Stimulated activated CD4-positive, alpha-beta T cell treated with anti-CD3 and anti-CD28 coated beads, Interleukin-1b, Interleukin-23, amount 100 ng/mL, for 48 hours (primary cell): ENCODE measurements at places on chromosomes 13 and 19.

GRCh38 chr19:20349206-20349605, 182.2 kb downstream of the ZNF486 start:
- no peak for DNase-seq

GRCh38 chr13:69468624-69469023, 639.0 kb upstream of the ATXN8OS start:
- DNase-seq = no peak

- DNase-seq = no peak
Observed at GRCh38 chr19:35146746-35147459, 3.8 kb downstream of the FXYD7 start.

DNA sequence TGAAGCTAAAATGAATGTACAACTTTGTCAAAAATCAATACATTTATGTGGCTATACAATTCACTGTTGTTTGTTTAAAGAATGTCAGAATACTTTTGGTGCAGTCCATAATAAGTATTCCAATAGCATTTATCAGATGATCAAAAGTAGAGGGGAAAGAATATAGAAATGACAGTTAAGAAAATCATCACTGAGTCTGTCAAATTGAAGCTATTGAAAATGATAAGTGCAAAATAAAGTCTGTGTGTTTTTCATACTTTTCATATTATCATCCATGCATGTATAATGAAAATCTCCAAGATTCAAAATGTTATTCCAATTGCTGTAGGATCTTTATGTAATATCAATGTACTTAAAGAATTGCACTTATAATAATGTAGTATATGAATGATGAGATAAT, 93.3 kb upstream of the ATXN8OS start:
- no peak for DNase-seq

DNA sequence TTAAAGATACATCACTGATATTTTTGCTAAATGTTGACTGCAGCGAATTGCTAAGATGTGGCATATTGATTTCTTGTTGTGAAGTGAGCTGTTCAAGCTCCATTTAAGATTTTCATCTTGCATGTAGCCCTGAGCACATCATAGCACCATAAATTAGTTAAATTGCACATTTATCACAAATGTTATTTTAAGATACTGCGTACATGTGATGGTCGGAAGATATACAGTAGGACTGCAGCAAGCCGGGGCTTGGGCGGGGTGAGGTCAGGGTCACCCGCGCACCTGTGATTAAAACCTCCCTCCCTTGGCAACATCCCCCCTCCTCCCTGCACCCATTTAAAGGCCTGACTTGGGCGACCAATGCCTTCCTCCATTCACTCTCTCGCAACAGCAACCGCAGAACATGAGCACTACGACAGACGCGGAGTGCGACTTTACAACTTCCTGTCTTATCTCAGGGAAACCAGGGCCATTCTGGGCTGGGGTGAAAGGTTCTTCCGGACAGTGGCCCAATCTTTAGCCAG, 76.6 kb downstream of the TSHZ3 start:
- no peak for DNase-seq

DNA sequence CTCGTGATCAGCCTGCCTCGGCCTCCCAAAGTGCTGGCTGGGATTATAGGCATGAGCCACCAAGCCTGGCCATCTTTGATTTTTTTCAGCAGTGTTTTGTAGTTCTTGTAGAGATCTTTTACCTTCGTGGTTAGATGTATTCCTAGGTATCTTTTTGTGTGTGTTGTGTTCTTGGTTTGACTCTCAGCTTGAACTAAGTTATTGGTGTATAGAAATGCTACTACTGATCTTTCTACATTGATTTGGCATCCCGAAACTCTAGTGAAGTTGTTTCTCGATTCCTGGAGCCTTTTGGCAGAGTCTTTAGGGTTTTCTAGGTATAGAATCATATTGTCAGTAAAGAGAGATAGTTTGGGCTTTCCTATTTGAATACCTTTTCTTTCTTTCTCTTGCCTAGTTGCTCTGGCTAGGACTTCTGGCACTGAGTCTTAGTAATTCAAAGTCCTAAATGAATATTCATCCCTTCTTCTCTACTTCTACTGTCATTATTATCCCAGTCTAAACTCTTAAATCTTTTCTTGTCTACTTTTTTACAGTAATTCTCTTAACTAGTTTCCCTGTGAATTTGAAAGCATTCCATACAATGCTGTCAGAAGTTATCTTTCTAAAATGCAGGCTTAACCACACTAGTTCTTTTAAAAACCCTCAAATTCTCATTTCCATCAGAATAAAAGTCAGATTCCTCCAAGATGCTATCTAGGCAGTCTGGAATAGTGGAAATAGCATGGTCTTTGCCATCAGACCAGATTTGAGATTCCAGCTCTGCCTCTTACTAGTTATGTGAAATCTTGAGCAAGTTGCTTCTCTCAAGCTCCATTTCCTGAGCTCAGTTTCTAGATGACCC, 7.0 kb downstream of the GPR18 start:
- DNase-seq = no peak

DNA sequence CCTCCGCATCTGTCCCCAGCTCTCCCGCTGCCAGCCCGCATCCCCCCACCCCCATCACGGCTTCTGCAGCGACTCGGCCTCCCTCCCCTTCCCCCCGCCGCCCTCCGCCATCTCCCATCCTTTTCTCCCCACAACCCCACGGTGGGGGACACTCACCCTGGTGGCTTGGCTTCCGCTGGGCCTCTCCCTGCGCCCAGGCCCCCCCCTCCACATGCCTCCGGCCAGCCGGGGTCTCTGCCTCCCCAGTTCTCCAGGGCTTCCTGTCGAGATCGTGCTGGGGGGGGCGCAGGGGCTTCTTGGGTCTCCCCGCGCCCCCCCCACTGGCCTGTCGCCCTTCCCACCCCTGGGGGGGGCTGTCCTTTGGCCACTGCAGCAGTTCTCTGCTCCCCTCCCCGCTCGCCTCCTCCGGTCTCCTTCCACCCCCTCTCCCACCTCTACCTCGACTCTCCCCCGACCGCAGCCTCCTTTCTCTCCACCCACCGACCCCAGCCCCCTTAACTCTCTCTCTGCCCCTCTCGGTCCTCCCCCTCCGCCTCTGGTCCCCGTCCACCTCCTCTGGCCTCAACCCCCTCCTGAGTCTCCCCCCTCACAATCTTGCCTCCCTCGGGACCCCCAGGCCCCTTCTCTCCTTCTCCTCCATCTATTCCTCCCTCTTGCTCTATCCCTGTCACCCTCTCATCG, 17.1 kb downstream of the LRRC4B start:
- DNase-seq = no peak

DNA sequence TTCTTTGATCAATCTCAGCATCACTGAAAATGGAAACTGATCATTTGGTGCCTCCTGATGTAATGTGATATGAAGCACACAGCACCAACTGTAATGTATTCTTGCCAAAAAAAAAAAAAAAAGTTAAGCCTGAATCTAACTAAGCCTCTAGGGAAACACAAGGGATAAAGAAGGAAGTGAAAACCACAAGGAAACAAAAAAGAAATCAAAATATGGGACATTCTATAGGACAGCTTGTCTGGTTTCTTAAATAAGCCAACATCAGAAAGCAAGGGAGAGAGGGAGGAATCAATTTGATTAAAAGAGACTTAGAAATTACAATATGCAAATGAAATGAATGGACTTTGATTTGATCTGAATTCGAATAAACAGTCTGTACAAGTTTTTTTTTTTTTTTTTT, 20.6 kb upstream of the METTL21C start:
- DNase-seq = no peak

- no peak for DNase-seq
Observed at GRCh38 chr19:14476673-14477401, 1.7 kb upstream of the PTGER1 start.

DNA sequence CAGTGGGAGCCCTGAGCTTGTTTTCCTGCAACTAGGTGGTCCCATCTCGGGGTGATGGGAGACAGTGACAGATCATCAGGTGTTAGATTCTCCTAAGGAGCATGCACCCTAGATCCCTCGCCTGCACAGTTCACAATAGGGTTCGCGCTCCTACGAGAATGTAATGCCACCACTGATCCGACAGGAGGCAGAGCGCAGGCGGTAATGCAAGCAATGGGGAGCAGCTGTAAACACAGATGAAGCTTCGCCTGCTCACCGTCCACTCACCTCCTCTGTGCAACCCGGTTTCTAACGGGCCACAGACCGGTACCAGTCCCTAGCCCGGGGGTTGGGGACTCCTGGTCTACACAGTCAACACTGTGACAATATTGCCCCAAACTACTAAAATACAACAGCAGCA, 38.8 kb downstream of the CARD8 start:
- no peak for DNase-seq

GRCh38 chr19:39160889-39161672, 35.5 kb downstream of the PAK4 start:
- DNase-seq = no peak

GRCh38 chr13:92609376-92609775, 617.2 kb upstream of the GPC6 start:
- DNase-seq = no peak

- DNase-seq = no peak
Observed at GRCh38 chr19:38079926-38080380, 144.1 kb downstream of the DPF1 start.

- no peak for DNase-seq
Observed at GRCh38 chr13:23504180-23504579, 66.0 kb upstream of the TNFRSF19 start.

DNA sequence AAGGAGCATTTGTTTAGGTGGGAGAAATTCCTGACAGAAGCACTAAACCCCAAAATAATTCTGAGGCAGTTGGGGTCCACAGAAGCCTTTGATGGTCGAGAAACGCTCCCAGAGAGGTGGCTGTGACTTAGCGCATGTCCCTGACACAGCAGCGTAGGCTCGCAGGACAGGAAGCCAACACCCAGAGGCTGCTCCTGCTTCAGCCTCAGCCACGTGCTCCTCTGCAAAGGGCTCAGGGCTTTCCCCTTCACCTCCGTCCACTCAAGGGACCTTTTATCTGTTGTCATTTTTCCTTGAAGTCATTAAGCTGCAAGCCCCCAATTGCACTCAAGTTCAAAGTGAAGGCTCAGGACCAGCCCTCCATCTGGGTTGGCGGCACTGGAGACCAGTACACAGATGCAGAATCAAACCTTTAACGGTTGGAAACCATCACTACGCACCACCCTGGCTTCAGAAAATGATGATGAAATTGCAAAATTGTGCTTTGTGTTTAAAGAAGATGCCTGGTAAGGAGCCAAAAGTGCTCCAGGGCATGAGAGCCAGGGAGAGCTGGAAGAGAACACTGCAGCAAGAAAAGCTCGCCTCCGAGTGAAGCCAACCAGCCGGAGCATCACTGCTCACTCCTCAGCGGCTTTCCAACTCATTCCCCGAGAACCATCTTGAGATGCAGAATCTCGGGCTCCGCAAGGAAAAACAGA, 219.6 kb downstream of the RAP2A start:
- DNase-seq = no peak

- DNase-seq = no peak
Observed at GRCh38 chr13:87322386-87322785, 348.8 kb upstream of the SLITRK5 start.

DNA sequence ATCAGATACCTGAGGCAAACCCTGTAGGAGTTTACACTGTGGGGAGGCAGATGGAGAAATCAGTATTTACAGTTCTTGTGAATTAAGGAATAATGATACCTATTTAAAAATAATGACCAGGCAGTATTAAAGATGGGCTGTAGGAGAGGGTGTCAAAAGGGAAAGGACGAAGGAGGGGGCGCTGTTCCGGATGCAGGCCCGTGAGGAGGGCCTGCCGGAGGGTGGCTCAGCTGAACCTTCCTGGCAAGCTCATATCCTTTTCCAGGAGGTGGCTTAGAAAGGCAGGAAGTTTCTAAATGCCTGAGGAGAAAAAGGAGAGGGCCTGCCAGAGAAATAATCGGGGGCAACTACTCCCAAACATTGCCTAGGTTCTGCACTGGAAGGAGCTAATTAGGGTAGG, 46.6 kb downstream of the MBNL2 start:
- DNase-seq = no peak

DNA sequence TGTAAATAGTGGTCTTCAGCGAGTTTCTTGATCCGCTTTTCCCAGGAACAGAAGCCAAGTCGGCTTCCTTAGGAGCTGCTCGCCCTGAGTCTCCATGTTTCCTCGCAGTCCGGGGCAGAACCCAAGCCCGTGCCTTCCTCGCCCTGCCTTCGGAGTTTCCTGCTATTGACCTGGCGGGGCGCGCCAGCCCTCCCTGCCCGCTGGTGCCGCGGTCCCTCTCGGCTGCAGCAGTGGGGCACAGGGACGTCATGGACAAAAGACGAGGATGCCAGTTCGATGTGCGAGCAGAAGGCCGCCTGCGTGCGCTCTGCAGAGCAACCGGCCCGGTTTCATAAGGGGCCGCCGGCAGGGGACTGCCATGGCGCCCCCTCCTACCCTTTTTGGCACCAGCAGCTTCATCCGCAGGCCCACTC, 156.6 kb downstream of the TM9SF2 start:
- DNase-seq = peak; percentile 26

DNA sequence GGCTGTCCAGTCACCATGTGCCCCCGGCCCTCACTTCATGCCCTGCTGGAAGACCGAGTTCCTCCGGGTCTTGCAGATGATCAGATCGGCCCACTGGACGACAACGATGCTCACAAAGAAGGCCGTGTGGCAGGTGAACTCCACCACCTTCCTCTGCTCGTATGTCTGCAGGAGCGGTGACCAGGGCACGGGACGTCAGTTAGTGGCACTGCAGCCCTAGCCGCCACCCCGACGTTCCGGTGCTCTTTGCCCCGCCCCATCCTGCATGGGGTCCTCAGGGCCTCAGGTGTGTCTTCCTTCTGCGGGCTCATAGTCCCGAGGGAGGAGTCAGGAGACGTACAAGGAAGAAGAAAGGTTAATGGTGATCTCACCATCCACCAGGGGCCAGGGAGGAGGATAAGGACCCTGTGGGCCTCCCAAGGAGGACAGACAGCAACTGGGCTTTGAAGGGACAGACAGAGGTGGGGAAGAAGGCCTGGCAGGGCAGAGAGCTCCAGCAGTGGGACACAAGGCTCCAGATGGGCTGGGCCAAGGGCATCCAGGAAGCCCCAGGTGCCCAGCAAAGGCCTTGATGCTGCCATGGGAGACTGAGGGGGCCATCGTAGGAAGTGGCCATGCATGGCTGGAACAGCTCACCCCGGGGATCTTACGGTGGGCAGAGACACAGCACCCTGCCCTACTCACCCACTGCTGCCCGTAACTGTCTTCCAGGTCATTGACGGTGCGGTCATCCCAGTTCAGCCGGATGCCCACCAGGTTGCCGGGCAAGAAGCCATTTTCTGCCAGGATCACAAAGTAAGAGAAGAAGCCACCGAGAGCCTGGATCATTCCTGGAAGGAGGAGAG, 9.9 kb upstream of the RABAC1 start:
- DNase-seq = no peak

- peak; percentile 38 for DNase-seq
Observed at GRCh38 chr19:17762505-17763229, 11.4 kb downstream of the FCHO1 start.
